AML-193 (cell line): ENCODE measurements at places on chromosomes 6 and 20.
A peak's percentile ranks its signal among the peaks of the same experiment; 100 is the strongest.

DNA sequence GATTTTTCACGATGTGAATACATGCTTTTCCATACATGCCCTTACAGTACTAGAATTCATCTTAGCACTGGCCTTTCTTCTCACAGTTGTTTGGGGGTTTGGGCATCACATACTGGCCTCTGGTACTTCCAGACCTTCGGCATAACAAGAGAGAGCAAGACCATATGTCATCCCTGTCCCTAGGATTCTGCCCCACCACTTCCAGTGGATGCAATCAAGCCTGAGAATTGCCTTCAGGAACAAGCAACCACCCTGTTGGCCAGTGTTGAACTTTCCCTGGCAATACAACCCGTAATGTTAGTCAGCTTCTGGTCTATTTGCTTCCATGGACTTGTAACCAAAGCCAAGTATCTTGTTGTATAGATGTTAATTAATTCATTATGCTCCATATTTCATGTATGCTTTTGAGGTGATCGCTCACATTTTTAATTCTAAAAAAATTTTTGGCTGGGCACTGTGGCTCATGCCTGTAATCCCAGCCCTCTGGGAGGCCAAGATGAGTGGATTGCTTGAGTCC, 15.4 kb upstream of the SLPI start:
- no peak for DNase-seq

GRCh38 chr20:34402461-34402860, 39.4 kb downstream of the ITCH start:
- DNase-seq = no peak

GRCh38 chr6:39322306-39322850, at the start of gene KCNK16:
Gene KCNK16 (minus strand): TSS chr6:39322702. CDS start chr6:39322540, 162 bp downstream.
- no peak for DNase-seq

DNA sequence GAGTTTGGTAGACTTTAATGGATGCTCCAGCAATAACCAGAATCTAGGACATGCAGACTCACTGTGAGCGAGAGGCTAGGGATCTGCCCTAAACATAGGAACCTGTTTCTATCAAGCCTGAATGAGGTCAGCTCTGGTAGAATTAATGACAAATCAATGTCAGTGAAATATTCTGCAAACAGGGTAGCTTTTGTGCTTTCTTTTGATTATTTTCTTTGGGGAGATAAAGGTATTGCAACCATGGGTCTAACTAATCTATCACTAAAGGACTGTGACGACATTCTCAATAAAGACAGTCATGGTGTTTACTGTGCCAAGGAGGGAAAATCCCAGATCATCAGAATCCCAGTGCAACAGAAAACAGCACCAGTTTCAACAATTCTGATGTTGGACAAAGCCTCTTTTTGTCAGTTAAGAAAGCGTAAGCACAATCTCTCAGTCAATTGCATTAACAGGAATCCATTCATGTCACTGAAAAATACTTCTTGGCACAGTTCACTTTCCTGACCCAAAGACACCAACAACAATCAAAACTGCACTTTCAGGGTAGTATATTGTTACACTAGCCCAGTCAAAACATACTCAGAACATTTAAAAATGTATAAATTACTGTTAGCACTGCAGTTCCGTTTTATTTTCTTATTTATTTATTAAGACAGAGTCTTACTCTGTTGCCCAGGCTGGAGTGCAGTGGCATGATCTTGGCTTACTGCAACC, 36.8 kb upstream of the SMIM29 start:
- DNase-seq = no peak

DNA sequence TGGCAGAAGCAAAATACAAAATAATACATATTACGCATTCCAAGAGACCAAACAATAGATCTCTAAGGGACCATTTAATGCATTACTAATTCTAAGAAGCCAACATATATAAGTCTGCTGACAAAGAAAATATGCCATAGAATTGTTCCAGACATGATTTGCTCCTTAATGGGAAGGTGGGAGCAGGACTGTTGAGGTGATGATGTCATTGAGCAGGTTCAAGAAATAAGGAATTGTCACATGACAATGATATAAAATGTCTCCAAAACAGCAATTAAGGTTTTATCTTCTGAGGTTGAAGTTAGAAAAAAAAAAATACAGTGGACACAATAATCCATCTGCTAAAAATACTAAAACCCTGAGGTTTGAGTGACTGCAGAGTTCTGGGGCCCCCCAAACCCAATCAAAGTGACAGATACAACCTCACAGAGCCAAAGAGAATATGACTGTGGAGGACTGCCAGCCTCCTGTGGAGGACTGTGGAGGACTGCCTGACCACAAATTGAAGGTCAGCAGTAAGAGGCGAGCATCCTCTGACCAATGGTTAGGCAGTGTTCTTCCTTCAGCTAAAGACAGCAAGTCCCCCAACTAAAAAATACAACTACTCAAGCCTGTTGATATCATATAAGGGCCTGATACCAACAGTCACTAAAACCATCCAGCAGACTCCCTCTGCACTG, 39.0 kb downstream of the TOMM6 start:
- no peak for DNase-seq

- no peak for DNase-seq
Observed at GRCh38 chr6:125808060-125808459, 17.3 kb downstream of the NCOA7 start.

DNA sequence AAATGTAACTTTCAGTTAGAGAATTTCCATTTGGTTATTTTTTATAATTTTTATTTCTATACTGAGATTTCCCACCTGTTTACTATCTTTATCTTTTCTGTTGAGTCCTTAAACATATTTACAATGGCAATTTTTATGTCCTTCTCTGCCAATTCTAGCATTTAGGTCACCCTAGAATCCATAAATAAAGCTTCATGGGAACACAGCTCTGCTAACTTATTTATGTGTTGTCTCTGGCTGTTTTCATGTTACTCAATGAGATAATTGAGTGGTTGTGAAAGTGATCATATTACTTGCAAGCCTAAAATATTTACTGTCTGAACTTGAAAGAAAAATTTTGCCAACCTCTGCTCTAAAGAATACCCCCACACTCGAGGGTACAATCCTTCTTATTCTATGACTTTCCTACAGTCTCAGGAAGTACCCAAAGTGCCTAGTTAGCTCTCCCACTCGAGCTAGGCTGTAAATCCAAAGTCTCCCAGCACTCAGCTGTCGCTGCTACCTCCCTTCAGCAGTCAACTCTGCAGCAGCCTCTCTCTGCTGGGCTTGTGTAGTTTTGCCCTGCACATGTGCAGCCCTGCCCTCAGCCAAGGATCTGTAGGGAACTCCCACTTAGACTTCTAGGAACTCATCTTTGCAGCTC, 53.5 kb upstream of the GCLC start:
- no peak for DNase-seq

DNA sequence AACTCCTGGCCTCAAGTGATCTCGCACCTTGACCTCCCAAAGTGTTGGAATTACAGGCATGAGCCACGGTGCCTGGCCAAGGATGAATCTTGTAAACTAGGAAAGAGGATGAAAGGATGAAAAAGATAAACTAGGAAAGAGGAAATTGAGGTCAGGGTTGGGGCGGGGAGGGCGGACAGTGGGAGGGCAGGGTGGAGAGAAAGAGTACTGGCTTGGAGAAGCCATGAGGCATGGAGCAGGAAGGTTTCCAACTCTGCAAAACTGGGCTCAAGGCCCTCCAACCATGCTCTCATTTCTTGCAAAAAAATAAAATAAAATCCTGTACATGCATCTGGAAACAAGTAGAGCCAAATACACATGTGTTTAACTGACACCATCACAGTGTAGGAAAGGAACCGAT, 256.6 kb upstream of the SGK1 start:
- DNase-seq = no peak

GRCh38 chr6:74213995-74214394, 518.0 kb downstream of the CD109 start:
- no peak for DNase-seq

DNA sequence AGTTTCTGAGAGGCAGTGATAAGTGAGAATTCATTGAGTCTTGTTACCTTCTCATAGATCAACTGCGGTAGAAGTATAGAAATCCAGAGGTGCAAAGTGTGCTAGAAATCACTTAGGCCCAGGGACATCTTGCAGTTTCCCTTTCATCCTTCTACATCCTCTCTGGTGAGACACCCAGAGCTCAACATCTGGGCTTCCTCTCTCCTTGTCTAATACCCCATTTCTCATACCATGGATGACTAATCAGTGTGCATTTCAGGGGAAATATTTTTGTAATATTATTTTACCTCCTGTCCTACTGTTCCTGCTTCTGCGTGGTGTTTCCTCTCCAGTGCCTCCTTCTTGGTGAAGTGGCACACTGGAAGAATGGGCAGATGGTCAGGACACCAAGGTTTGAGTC, 322.4 kb downstream of the TFAP2B start:
- no peak for DNase-seq

DNA sequence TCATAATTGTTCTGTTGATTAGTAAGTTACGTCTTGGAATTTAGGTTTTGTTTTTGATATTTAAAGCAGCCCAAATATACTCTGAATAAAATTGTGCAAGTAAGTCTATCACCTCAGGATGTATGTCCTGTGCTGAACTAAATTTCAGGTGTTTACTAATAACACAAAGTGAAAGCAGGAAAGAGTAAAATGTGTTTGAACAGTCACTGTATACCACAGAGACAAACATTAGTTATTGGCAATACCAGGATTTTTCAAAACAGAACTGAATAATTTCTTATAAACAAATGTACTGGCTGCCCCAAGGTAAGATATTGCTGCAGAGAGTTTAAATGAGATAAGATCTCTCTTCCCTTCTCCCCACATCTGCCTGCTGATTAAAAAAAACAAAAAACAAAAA, 404.7 kb upstream of the RUNX2 start:
- DNase-seq = no peak

DNA sequence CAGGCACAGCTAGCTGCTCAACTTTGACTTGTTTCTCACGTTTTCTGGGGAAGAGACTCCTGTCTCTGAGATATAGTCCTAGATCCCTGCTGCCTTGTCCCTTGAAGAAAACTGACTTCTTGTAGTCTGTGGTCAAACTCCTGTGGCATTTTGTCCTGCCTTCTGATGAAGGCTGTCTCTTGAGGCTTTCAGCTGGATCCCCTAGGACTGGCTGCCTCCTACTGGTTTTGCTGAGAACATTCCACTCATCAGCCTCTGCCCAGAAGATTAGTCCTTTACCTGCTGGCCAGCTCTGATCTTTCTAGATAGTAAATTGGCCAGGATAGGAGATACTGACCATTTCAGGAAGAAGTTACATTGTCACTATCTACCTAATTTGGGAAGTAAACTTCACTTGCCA, 71.9 kb upstream of the CNR1 start:
- peak; percentile 54 for DNase-seq

DNA sequence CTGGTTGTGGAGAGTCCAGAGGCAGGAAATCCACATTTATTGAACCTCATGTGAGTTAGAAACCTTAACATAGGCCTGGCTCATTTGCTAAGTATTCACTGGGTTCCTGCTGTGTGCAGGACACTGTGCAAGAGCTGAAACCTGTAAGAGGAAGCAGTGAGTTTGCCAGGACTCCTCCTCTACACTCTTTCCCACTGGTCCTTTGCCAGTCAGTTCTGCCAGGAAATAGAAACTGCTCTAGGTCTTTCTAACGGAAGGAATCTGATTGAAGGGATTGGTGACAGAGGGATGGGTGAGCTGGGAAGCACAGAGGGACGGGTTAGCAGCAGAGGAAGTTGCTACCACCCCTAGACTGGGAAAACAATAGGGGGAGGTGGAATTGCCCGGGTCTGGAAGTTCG, 234.2 kb upstream of the ECI2 start:
- no peak for DNase-seq

GRCh38 chr6:121619013-121619412, 183.6 kb downstream of the GJA1 start:
- no peak for DNase-seq

- DNase-seq = no peak
Observed at GRCh38 chr20:9583151-9583550, 68.8 kb downstream of the LAMP5 start.

DNA sequence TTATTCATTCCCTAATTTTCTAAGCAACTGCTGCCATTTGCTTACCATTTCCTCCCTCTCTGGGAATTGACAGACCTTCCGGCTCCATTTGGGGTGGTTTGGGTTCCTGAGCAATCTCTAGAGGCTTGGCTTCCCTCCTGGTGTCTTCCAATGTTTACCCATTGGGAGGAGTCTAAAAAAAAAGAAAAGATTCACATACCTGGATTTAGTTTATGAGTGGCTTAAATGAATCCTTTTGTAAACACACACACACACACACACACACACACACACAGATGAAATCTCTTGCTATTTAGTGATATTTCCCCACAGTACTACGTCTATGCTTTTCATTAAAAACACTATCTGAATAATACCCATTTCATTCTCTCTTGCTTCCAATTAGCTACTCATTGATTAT, 48.3 kb upstream of the TRAF3IP2 start:
- no peak for DNase-seq
